Astrocyte of the cerebellum (primary cell): ENCODE measurements at places on chromosomes 7 and 10.
A peak's percentile ranks its signal among the peaks of the same experiment; 100 is the strongest.

DNA sequence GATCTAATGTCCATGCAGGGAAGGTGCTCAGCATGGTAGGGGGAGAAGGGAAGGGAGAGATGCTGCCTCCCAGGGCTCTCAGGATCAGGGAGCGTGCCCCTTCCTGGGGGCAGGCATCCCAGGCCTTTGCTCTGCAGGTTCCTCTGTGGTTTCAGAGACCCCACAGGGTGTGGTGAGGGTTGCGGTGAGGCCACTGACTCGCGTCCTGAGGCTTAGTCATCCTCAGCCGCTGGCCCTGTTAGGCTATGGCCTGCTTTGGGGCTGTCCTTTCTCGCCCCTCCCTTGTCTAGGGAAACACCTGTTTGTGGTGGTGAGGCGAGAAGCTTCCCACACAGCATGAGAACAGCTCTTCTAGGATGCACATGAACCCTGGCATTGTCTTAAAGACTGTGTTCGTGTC is 558.3 kb upstream of the FOXK1 start:
- peak; percentile 39 for DNase-seq

DNA sequence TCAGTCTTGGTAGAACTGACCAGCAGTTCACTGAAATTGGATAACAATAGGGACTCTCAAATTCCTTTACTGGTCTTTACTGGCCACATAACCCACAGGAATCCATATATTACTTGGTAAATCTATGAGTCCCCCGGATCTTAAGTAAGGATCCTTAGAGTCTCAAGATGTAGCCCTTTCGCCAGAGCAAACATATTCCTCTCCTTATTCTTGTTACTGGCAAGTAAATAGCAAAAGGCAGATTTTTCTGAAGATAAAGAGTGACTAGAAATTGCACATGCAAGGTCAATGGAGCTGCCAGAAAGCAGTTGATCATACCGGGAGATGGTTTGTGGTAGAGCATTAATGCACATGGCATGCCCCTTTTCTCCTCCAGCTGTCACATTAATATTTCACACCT is 283.0 kb downstream of the HDAC9 start:
- peak; percentile 97 for DNase-seq

- no peak for DNase-seq
Measured at GRCh38 chr10:23505797-23506465, 67.1 kb downstream of the OTUD1 start.

- no peak for DNase-seq
Measured at GRCh38 chr7:130791746-130792145, 57.7 kb upstream of the KLF14 start.

DNA sequence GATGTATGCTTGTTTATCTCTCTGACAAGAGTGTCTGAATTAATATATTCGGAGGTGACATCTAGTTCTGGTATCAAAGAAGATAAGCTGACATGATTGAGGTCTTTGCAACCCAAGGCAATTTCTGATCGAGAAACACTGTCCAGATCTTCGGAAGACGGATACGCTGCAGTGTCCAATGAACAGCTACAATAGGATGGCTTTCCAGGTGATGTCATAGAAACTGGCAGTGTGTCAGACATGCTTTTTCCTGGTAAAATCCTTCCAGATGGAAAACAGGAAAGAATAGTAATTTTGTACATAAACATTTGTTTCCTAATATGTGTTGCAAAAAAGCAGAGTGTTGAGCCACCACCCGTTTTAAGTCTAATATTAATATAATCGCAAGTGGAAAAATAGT is 33.4 kb downstream of the VWDE start:
- DNase-seq = no peak

- DNase-seq = no peak
Measured at GRCh38 chr7:50677638-50677996, 105.1 kb downstream of the GRB10 start.

DNA sequence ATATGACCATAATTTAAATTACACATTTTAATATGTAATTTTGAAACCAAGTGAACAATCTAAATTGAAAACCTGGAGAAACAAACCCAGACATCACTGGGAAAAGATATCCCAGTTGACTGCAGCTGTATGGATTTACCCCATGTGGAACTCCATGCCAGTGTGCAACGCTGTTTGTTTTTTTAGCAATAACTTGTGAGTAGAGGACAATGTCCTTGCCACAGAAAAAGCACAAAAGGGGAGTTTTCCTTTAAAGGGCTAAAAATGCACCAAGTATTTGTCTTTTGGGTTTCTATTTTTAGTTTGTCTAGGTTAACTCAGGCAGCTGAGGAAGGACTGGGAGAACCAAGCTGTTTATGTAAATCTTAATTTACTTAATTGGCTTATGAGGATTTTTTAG is 15.1 kb upstream of the COL17A1 start:
- no peak for DNase-seq

- DNase-seq = peak; percentile 12
Measured at GRCh38 chr10:6786579-6787031, 206.5 kb upstream of the PRKCQ start.

GRCh38 chr7:1169409-1170368 is 9.7 kb upstream of the ZFAND2A start:
- no peak for DNase-seq

DNA sequence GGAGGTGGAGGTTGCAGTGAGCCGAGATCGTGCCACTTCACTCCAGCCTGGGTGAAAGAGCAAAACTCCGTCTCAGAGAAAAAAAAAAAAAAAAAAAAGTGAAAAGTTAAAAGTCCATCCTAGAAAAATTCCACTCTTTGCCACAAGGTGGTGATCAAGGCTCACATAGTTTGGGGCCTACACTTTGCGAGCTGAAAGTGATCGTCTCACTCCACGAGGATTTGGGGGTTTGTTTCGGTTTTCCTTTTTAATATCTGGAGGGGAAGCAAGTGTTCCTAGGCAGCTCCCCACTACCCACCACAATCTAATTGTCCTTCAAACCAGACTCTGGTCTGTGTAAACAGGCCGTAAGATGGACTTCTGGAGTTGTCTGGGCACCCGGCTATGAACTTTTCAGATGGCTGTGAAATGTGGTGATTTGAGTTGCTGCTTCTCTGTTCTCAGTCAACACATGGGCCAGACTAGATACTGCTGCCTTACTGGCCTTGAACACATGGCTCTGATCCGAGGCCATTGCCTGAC is 27.1 kb downstream of the PRLHR start:
- DNase-seq = peak; percentile 48

DNA sequence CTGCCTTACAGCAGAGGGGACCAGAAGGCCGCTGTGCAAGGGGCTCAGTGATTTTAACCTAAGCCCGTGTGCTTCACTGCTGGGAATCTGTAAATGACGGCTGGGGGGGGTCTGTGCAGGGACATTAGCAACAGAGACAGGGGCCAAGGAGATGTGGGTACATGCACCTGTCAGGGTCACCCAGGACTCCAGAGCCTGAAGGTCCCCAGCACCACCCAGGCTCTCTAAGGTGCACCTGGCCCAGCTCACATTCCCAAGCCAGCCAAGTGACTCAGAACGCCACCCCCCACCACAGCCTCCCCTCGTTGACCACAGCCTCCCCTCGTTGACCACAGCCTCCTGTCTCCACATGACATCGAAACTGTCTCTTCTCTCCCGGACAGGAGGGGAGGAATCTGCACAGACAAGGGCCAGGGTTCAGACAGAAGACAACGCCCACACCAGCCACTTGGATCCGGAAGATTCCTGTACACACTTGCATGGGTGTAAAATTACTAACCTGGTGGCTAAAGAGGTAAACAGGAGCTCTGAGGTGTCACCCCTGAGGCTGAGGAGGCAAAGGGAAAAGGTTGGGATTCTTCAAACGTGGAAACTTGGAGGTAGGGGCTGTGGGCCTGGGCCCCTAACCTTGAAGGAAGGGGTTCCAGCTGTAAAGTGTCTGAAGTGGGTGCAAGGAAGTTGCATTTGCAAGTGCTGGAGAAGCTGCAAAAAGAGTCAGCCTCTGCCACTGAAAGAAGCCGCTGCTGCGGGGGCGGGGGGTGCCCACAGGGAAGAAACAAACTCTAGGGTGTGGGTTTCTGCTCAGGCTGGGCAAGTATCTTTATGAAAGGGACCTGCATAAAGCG is 27.0 kb downstream of the CALML3 start:
- no peak for DNase-seq

GRCh38 chr7:11895337-11895736 is 63.3 kb upstream of the THSD7A start:
- no peak for DNase-seq

DNA sequence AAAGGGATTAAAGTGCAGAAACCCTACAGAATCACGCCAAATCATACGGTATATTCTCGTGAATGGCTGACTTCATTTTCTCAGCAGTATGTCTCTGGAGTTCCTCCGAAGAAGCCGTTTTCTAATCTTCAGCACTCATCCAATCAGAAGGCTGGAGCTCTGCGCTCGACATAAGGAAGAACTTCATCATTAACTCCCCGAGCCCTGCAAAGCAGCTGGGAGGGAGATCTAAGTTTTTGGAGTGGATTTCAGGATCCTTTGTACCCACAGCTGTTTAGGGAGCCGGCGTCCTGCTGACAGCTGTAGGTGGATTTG is 40.7 kb upstream of the SDK1 start:
- no peak for DNase-seq

- DNase-seq = no peak
Measured at GRCh38 chr10:31605426-31605825, 286.4 kb downstream of the ZEB1 start.

GRCh38 chr10:93376372-93377293 is 105.5 kb downstream of the MYOF start:
- peak; percentile 84 for DNase-seq

GRCh38 chr10:24201503-24202180 is 7.3 kb upstream of the KIAA1217 start:
- DNase-seq = no peak

DNA sequence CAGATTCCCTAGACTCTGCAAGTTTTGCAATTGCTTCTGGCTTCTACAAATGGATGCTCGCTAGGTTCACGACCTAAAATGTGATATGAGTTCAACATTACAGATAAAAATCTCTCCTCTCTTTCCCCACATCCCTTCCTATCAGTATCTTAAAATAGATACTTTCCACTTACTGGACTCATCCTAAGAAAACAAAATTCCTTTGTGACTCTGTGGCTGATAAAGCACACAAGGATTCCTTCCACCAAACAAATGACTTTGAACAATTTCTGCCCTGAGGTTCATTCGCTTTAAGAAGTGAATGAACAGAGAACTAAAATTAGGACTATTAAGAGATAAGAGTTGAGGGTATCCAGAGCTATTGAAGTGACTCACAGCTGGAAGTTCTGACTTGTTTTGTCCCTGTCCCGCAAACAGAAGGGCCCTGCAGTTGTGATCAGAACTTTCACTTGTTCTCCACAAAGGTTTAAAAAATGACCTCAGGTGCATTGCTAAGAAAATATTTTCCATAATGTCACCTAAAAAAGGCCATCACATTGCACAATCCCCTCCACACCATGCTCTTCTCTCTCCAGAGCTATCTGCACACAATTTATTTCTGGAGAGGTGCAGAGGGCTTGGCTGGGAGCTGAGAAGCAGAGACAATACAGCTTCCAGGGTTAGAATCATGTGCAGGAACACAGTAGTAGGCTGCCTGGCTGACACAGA is 96.1 kb downstream of the PIP4K2A start:
- DNase-seq = no peak

DNA sequence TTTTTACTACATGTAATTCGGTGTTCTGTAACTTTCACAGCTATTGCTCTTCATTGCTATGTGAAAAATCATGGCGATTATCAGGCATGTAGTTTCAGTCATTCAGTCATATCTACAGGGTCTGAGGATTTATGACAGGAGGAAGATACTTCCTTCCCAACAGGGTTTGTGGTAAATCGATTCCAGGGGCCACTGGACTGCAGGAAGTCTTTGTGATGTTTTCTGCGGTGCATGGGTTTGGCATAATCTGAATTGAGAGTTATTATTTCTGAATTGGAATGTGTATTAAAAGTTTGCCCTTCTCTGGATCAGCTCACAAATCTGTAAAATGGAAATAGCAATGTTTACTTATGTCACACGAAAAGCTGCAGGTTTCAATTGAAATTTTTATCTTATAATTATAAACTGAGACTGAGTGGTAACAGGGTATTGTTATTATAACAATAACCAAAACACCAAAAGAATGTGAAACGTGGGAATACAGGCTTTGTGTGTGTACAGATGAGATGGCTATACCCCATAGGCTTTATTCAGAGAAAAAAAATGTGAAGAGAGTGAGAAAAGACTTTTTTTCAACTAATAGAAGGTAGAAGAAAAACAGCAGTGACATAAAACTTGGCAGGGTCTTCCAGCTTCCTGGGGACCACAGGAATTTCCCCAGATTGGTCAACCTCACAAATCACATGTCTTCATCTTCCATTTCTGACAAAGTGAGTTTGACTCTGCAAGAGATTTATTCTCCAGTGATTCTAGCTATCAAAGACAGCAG is 307.7 kb upstream of the NFE2L3 start:
- DNase-seq = peak; percentile 68

GRCh38 chr7:112157072-112157471 is 49.1 kb downstream of the DOCK4 start:
- peak; percentile 95 for DNase-seq

- DNase-seq = no peak
Measured at GRCh38 chr10:47071891-47072290, 160.7 kb downstream of the PTPN20 start.

- no peak for DNase-seq
Measured at GRCh38 chr10:119478111-119478802, 64.3 kb downstream of the RGS10 start.

DNA sequence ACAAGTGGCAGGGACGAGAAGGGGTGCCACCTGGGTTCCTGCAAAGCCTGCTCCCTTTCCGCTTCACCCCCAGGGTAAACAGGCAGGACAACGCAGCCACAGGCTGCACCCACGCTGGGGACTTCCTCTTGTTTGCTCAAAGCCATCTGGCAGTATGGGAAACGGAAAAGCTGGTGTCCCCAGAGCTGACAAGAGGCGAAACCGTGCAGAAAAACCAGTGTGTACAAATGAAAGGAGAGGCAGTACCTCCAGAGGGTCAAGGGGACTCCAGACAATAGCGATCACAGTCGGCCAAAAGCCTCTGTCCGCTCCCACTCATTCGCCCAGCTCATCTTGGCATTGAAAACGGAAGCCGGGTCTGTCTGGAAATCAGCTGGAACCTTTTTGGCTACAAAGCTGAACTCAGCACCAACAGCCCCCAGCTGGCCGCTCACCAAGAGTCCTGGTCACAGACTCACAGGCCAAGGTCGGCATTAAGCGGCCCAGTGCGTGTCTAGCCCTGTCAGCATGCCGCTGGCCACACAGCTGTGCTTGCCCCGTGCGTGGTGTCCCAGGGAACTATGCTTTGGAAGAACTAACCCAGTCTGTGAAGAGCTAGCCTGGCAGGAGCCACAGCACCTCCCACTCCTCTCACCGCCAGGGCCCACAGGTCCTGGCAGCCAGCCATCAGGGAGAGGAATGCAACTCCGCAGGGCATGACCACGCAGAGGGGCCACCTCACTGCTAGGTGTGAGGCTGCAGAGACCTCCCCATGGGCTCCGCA is 10.4 kb downstream of the TNS3 start:
- peak; percentile 81 for DNase-seq

GRCh38 chr10:48589266-48589665 is 15.6 kb downstream of the ARHGAP22 start:
- peak; percentile 35 for DNase-seq

- DNase-seq = peak; percentile 9
Measured at GRCh38 chr7:140726281-140726680, 29.8 kb downstream of the NDUFB2 start.
